H54 (cell line): ENCODE measurements at places on chromosomes 12 and 14.
A peak's percentile ranks its signal among the peaks of the same experiment; 100 is the strongest.

- peak; percentile 37 for DNase-seq
Observed at GRCh38 chr12:108729612-108730364, 1.5 kb downstream of the CORO1C start.

- DNase-seq, result peak; percentile 85
Observed at GRCh38 chr12:53299454-53300180, at the start of gene MYG1. TSS of gene MYG1 (plus strand) at chr12:53299695. CDS start at chr12:53299738, 43 bp downstream.

DNA sequence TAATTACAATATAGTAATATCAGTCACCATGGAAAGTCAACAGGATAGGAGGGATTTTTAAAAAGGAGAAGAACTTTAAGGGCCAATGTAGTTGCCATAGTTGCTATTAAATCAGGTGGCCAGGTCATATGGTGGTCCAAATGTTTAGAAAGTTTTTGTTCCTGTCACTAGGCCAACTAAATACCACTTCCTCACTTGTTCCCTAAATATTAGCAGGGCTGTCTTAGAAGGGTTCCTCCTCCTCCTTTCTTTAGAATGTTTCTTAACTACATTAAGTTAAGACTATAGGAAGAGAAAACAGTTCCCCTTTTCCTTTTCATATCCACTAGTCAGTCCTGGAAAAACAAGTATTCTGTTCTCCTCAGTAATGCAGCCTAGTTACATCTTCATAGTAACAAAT, 50.3 kb downstream of the MON2 start:
- no peak for DNase-seq

GRCh38 chr12:54420766-54421144, 1.7 kb upstream of the ITGA5 start:
- no peak for DNase-seq

GRCh38 chr14:88481794-88482193, 73.0 kb downstream of the PTPN21 start:
- no peak for DNase-seq

- no peak for DNase-seq
Observed at GRCh38 chr12:132621657-132622435, 3.3 kb downstream of the P2RX2 start.

DNA sequence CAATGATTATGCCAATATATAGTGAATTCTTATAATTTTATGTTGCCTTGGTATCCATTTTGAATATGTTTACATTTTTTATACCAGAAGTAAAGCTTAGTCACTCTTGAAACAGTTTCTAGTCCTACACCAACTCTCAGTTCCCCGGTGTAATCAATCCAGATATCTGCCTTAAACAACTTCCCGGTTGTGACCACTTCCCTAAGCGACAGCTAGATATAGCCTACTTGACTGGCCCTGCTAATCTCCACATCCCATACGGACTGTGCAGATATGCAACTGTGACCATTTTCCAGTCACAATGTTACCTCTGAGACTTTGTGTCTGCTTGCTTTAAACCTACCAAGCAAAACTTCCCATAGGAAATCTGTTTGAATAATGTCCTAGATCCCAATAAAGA, 1551.5 kb upstream of the SEL1L start:
- DNase-seq, result no peak

- DNase-seq, result no peak
Observed at GRCh38 chr14:20742132-20742531, 3.6 kb upstream of the EDDM3A start.

DNA sequence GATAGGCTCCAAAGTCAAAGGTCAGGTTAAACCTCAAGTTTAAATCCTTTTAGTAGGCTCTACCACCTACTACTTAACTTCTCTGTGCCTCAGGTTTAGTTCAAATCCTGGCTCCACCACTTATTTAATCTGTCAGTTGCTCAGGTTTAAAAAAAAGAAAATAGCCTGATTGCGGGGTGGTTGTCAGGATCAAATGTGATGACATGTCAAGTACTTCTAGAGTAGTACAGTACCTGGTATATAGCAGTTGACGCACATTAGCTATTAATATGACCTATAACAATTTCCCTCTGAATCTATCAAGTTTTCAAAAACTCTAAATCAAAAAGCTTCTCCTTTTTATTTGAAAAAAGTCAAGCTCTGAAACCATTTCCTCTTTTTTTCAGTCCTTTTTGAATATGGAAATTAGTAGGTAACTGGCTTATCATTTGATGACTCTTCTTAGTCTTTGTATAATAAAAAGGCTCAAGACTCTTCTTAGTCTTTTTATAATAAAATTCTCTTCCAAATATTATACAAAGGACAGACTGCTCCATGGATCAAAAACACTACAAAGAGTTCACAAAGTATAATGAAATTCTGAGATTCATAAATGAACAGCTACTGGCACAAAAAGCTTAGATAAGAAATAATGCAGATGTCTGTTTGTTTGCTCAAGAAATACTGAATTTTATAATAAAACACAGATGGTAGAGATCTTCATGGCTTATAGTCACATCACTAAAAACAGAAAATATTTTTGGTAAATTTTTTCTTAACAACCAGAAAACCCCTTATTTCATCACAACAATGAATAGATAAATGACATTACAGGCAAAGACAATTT, 5.0 kb downstream of the OSBPL8 start:
- DNase-seq, result no peak

DNA sequence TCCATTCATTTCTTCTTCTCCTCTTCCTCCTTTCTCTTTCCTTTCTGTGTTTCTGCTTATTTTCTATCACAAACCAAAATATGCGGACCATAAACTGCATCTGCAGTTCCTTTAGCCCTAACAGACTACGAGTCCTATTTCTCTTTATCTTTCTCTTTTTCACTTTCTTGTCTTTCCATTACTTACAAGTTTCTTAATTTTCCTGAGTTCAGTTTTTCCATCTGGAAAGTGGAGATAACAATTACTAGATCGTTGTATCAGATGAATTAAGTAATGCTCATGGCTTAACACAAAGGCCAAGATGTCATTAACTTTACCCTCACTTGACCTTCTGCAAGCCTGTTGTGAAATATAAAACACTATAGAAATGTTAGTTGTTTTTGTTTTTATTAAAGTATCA, 983 bp upstream of the COPS7A start:
- no peak for DNase-seq

DNA sequence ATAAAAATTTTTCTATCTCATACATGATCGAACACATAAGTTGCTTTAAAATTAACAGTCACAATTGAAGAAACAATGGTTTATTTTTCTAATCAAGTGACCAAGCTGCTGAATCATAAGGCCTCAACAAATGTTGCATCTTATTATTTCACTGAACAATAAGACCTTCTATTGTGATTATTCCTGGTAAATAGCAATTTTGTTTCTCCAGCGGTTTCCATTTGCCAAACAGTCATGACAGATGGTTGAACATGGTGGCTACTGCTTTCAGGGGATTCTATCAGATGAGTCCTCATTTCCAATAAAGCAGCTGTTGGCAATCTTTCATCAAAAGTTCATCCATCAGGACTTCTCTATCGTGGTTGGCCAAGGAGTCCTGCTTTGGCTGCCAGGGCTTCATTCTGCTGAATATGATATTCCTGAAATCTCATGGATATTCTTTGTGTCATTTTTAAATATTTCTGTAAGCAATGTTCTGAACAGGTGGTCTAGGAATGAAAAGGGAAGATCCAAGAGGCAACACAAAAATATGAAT, 13.0 kb downstream of the TOMM20L start:
- DNase-seq, result no peak

DNA sequence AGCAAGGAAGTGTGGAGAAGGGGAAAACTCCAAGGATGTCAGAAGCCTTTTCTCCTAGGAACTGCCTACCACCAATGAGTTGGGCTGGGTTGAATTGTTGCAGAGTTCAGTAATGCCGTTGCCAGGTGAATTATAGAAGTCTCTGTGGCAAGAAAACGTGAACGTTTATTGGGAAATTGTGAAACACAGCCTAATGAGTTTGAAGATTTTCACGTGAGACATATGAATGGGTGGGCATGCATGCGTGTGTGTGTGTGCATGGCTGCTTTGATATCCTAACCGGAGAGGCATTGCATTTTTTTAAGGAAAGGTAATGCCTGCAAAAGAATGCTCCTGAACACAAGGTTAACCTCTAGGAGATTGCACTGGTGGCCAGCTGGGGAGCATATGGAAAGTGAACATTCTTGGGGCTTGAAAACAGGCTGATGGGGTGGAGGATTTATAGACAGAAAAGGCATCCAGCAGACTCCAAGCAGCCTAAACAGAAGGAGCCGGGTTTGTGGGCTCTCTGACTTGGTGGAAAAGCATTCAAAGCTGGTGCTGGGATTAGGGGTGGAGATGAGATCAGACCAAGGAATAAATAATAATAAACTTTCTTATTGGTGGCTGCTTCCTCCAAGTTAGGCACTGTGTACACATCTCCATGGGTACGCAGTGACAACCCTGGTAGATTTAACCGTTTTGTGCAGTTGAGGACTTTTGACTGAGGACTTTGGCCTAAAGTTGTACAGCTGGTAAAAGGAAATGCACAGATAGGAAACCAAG, 67.8 kb downstream of the NTF3 start:
- DNase-seq, result no peak

GRCh38 chr12:26000898-26001297, 42.4 kb downstream of the RASSF8 start:
- no peak for DNase-seq

DNA sequence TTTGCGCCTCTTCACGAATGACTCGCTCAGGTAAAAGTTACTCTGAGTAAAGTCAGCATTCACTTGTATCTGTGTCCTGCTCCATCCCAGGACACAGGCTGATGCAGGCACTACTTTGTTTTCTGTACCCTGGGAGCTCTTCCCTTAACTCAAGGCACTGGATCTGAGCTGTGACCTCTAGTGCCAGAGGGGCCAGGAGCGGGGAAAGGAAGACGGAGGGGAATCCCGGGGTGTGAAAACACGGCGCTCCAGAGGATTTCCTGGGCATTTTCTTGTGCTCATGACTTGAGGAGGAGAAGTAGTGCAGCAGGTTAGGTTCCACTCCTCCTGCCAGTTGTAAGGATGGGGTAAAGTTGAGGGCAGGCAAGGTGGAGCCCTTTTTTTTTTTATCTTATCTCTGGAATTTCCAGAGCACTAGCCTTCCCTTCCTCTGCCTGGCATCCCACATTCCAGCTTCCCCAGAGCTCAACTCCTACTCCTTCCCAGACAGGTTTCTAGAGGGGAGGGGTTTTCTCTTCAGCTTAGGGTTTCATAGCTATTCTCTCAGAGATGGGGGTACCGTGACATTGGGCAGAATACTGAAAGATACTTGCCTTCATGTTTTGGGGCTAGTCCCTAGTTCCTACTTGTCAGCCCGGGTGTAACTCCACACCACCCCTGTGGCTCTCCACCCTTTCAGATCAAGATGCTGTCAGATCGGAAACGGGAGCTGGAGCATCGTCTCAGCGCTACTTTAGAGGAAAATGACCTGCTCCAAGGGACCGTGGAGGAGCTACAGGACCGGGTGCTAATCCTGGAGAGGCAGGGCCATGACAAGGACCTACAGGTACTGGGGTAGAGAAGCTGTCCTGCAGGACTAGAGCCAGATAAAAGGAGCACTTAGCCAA, 52.3 kb downstream of the RAB35 start:
- DNase-seq, result no peak

GRCh38 chr14:74490486-74490885, 2.6 kb downstream of the NPC2 start:
- no peak for DNase-seq

DNA sequence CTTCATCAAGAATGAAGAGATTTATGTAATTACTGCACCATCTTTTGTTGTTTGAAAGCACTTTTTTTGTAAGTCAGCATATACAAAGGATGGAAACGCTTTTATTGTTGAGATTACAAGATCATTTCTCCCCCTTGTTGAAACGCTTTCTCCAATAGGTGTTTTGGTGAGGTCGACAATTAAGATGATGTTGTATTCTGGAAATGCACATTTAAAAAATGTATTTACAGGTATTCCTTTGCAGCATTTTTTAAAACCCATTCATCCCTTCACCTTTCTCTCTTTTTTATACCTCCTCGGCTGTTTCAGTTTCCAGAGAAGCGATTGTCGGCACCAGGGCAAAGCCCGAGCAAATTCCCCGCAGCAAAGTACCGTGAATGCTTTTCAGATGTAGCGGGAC, 499.9 kb downstream of the VRK1 start:
- no peak for DNase-seq
